NB4 (cell line): ENCODE measurements at places on chromosomes 5 and 9.

GRCh38 chr9:137064027-137064879 lies 6.1 kb downstream of the SAPCD2 start:
- peak; percentile 58 for DNase-seq

GRCh38 chr5:123206618-123207017 lies 117.6 kb downstream of the PRDM6 start:
- DNase-seq, result no peak

DNA sequence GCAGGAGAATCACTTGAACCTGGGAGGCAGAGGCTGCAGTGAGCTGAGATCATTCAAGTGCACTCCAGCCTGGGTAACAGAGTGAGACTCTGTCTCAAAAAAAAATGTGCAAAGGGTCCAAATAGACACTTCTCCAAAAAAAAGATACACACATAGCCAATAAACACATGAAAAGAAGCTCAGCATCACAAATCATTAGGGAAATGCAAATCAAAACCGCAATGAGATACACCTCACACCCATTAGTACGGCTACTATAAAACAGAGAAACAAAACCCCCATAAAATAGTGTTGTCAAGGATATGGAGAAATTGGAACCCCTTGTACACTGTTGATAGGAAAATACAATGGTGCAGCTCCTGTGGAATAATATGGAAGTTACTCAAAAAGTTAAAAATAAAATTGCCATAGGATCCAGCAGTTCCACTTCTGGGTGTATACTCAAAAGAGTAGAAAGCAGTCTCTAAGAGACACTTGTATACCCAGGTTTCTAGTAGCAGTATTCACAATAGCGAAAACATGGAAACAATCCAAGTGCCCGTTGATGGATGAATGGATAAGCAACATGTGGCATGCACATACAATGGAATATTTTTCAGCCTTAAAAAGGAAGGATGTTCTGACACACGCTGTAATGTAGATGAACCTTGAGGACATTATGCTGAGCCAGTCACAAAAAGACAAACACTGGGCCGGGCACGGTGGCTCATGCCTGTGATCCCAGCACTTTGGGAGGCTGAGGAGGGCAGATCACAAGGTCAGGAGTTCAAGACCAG lies 57.2 kb upstream of the PPARGC1B start:
- no peak for DNase-seq

DNA sequence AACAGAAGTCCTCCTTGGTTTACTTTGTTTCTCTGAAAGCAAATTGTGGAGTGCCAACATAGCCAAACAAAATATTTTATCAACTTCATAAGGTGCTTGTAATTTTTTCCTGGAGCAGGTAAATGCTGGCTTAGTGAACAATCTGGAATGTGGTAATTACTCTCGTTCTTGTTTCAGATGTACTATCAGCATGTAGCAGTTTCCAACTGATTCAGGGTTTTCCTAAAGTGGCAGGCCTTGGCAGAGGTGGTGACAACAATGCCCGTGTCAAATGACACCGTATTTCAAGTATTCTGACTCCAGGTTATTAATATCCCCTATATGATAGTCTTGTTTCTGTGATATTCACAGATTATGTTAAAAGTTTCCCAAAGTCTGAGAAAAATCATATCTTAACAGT lies 1.2 kb downstream of the C9orf72 start:
- DNase-seq, result no peak

DNA sequence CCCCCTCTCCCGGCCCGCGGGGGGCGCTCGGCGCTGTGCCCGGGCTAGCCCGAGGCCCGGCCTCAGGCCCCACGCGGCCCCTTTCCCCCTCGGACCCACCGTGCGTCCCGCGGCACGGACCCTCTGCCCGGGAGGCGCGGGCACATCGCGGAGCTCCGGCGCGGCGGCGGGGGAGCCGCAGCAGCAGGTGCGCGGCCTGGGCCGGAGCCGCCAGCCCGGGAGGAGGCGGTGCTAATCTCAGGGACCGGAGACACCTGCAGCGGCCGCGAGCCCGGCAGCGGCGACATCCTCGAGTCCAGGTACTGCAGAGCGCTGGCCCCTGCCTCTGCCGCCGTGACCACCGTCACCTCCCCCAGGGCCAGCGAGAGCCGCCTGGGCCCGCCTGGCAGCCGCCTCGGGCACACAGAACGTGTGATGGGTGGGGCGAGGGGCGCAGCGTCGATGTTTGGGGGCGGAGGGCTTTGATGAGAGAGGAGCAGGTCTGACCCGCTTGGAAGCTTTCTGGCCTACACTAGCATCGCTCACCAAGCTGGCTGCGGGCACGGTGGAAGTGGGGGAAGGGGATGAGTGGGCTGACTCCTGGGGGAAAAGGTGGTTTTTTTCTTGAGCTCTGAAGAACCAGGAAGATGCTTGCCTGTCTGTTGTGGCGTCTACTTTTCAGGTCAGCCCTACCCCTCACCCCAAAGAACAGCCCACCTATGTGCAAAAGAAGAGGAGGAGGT lies 524 bp downstream of the CYFIP2 start:
- peak; percentile 16 for DNase-seq

- no peak for DNase-seq
Observed at GRCh38 chr9:70495514-70495913, 81.1 kb upstream of the KLF9 start.

DNA sequence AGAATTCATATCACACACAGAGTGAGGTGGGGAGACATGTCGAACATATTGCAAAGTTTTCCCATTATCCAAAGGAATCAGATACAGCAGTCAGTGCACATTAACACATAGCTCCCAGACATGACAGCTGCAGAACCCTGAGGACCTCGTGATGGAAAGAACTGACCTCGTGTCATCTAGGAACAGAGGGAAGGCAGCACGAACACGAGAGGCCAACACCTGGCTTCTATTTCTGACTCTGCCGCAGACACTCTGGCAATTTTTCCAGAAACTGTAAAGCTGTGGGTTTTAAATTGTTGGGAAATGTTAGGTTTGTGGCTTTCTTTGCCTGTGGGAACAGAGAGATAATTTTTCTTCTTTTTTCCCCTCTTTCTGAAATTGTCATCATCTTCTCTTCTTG lies 315.0 kb upstream of the PIK3R1 start:
- DNase-seq, result no peak

GRCh38 chr9:92432350-92432749 lies 8.1 kb upstream of the OMD start:
- no peak for DNase-seq

- no peak for DNase-seq
Observed at GRCh38 chr5:57987552-57987951, 472.3 kb downstream of the PLK2 start.

GRCh38 chr9:127846443-127847177 lies 7.8 kb downstream of the ENG start:
- no peak for DNase-seq

GRCh38 chr9:110555551-110556331 lies 23.8 kb downstream of the SVEP1 start:
- DNase-seq, result no peak

DNA sequence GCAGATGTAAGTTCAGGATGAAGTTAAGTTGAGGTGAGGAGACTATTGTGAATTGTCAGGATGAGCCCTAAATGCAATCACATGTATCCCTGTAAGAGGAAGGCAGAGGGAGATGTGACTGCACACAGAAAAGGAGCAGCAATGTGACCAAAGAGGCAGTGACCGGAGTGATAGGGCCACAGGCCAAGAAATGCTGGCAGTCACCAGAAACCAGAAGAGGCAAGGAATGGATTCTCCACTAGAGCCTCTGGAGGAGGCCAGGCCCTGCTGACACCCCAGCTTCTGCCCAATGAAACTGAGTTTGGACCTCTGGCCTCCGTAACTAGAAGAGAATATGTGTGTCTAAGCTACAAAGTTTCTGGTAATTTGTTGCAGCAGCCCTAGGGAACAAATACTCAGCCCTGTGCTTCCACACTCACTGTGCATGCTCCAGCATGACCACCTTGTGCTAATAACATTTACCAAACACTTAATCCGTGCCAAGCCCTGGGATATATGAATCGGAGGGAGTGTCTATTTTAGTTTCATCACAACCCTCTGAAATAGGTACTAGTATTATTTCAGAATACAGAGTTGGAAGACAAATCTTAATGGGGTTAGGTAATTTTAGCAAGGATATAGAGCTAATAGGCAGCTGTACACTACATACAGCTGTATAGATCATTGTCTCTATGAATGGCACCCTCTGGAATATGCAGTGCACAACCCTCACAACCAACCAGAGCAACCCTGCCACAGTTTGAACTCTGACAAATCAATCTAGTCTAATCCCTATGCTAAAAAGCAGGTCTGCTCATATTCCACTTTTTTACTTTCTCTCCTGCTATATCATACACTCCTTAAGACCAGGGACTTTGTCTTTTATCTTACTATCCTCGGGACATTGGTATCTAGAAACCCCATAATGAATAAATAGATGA lies 7.8 kb upstream of the GPX8 start:
- DNase-seq, result no peak

GRCh38 chr9:72857624-72857996 lies 95.2 kb downstream of the ALDH1A1 start:
- no peak for DNase-seq

GRCh38 chr9:91212596-91213243 lies 149.0 kb downstream of the AUH start:
- DNase-seq, result no peak

GRCh38 chr5:150021491-150022157 lies 21.1 kb downstream of the HMGXB3 start:
- no peak for DNase-seq

GRCh38 chr5:146751781-146752401 lies 126.7 kb downstream of the PPP2R2B start:
- no peak for DNase-seq

DNA sequence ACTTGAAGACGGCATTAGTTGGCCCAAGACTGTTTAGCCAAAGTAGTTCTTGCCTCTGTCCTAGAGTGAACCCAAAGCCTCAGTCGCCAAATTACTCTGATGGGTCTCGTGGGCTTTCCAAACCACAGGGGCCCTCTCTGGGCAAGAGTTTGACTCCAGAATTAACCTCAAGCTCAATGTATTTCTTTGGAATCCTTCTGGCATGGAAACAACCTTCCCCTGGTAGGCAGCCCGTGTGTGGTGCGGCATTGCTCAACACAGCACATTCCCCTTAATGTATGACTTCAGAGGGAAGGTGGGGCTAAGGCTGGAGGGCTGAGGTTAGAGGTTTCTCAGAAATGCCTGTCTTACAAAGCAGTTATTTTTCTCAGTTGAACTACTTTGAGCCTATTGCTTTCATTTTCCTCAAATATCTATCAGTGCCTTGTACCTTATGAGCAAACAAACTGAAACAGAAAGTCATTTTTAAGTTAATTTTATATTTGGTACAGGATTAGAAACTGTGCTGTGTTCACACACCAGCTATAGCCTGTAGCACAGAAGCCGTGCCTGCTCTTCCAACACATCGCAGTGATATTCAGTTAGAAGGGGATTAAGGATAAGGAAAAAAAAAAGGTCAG lies 123.9 kb upstream of the HAPLN1 start:
- DNase-seq, result peak; percentile 22

- no peak for DNase-seq
Observed at GRCh38 chr5:8350644-8351339, 481.8 kb downstream of the MTRR start.

GRCh38 chr5:177189416-177189815 lies 55.8 kb downstream of the NSD1 start:
- no peak for DNase-seq

- DNase-seq, result no peak
Observed at GRCh38 chr9:37337301-37337890, 85.1 kb upstream of the GRHPR start.

- DNase-seq, result no peak
Observed at GRCh38 chr5:101515721-101516120, 612.6 kb upstream of the ST8SIA4 start.

- peak; percentile 52 for DNase-seq
Observed at GRCh38 chr5:153831973-153832372, 206.7 kb downstream of the FAM114A2 start.

- no peak for DNase-seq
Observed at GRCh38 chr5:38167562-38167996, 90.8 kb upstream of the EGFLAM start.

DNA sequence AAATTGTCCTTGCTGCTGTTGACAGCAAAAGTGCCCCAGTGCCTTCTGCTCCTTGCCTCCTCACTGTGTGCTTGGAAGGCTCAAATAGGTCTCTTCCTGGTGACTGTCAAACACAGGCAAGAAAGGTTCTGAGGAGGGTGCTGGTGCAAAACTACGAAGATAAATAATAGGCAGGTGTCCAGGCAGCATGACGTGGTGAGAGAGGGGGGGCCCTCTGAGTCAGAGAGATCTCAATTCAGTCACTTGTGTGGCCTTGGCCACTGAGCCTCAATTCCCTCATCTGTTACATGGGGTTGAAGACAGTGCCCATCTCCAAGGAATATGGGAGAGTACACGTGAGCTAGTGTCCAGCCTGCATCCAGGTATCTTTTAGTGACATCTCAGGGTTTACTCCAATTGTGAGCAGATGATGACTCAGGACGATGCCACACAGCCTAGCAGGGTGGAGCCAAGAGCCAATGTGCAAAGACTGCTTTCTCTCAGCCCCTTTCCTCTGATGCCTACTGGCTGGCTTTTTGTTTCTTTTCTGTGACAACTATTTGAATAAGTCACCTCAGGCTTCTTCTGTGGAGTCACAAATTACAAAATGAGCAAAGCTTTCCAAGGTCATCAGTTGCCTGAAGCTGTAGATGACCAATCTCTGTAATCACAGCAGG lies 29.7 kb upstream of the SMIM32 start:
- no peak for DNase-seq

DNA sequence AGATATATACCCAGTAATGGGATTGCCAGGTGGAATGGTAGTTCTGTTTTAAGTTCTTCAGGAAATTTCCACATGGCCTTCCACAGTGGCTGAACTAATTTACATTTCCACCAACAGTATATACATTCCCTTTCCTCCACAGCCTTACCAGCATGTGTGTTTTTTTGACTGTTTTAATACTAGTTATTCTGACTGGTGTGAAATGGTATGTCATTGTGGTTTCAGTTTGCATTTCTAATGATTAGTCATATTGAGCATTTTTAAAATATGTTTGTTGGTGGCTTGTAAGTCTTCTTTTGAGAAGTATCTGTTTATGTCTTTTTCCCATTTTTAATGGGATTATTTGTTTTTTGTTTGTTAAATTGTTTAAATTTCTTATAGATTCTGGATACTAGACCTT lies 208.9 kb downstream of the CFAP90 start:
- DNase-seq, result no peak

- no peak for DNase-seq
Observed at GRCh38 chr5:82255844-82256243, 22.3 kb downstream of the RPS23 start.

GRCh38 chr9:117135501-117136098 lies 279.3 kb downstream of the ASTN2 start:
- DNase-seq, result no peak

GRCh38 chr5:72347801-72348308 lies 27.7 kb downstream of the PTCD2 start:
- DNase-seq, result no peak

GRCh38 chr5:137190441-137190840 lies 308.7 kb downstream of the SPOCK1 start:
- DNase-seq, result no peak

DNA sequence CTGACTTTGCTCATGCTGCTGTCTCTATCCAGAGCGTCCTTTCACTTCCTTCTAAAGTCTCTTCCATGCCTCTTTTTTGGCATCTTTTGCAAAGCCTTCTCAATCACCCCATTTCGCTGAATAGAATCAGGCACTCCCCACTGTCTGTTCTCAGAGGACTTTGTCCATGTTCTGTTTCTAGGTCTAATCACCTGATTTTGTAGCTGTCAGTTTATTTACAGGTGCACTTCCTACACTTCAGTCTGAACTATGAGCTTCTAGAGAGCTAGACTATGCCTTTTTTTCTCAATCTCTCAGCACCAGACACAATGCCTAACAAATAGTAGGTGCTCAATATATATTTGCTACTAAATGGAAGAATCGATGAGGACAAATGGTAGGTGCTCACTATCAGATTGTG lies 29.9 kb downstream of the TLR4 start:
- DNase-seq, result no peak
